Right lobe of liver (tissue), 6 donors: ENCODE measurements at places on chromosomes 3 and 15. TPM values are rescaled to one million over a fixed set of nuclear protein-coding genes. Genes with fewer than 3 reads are reported as not detected.

DNA sequence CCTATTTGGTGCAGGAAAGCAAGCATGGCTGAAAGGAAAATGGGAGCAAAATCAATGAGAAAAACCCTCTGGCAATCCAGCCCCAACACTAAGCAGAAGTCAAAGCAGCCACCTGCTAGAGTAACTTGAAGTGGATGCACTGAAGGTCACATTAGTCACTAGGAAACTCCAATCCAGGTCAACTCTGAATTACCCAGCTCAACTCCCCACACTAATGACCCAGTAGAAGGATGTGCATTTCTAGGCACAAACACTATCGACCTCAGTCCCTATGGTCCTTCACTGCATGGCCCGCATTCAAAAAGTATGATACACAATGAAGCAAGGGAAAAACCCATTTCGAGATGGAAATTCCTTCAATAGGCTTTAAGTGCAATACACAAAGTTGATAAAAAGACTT is 80.6 kb downstream of the RAD18 start:
- no peak overlapping the region for H3K4me3 ChIP-seq
- no peak overlapping the region for H3K27ac ChIP-seq
- no peaks in the 10 kb centered on the region for H3K27me3 ChIP-seq

DNA sequence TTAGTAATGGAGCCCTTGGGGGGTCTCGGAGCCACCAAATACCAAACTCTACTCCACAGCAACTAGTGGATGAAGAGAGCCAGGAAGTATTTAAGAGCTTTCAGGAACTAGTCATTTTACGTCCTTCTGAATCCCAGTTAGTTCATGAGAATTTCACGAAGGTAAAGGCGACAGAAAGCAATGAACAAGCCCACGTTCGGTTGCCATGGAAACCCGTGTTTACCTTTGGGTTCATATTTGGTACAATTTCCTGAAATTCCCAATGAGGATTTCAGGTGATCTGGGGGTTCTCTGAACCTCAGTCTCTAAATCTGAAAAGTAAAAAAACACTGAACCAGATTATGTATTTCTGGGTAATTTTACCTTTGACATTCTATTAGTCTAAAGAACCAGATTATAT is 93.0 kb downstream of the BDH1 start:
- DNase-seq: no peak
- H3K4me1 ChIP-seq: no peaks in the 10 kb centered on the region
- H3K27me3 ChIP-seq: no peaks in the 10 kb centered on the region
- H3K4me3 ChIP-seq: no peak overlapping the region
- H3K36me3 ChIP-seq: no peaks in the 10 kb centered on the region

- peak; percentile 59 for DNase-seq
- H3K36me3 ChIP-seq: no peaks in the 10 kb centered on the region
- peaks cover 4% of the 10 kb centered on the region for H3K4me1 ChIP-seq
These were observed 184.1 kb downstream of the ADAMTSL3 start for GRCh38 chr15:83837945-83838571.

Gene ACKR2
- total RNA-seq: 17.1 TPM

Gene MGLL
- total RNA-seq: 109 TPM

DNA sequence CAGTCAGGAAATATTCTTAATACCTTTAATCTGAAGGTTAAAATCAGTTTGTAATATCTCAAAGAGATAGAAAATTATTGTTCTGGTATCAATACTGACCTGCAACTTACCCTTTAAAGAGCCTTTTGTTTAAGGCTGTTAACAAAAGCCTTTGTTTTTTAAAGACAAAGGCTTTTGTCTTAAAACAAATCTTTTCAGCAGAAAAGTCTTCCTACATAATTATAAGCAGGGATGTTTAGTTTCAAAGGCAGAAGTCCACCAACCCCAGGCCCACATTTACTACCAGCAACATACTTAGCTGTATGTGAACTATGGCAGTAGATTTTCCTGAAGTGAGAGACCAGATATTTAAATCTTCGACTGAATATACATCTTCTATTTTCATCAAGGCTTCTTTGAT is 36.2 kb downstream of the SLC30A4 start:
- no peak for DNase-seq
- H3K36me3 ChIP-seq: no peaks in the 10 kb centered on the region
- H3K4me3 ChIP-seq: no peak overlapping the region
- H3K27ac ChIP-seq: no peak overlapping the region
- H3K4me1 ChIP-seq: no peaks in the 10 kb centered on the region

DNA sequence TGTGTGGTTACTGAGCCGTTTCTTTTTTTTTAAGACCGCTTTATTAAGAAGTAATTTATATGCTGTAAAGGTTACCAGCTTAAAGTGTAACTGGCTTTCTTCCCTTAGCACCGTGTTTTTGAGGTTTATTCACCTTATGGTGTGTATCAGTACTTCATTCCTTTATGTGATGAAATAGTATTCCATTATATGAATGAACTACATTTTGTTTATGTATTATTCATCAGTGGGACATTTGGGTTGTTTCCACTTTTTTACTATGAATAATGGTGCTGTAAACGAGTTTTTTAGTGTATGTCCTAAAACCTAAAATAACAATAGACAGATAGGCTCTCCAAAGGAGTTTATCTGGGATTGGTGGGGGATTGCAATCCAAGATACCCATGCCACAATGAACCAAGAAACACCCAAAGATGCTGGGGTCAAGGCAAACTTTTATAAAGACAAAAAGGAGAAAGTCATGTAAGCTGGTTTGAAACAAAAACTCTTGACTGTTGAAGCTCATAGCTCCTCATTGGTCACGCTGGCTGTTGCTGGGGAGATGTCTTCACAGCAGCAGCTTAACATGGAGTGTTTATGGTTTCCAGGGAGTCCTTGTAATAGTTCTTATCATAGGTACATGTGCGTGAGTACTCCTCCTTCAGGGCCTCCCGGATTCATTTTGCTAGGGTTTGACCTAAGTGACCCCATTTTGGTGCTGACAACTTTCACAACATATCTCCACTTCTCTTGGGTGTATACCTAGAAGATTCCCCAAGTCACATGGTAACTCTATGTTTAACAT is 16.0 kb downstream of the TM2D3 start:
- H3K4me1 ChIP-seq: peaks cover 2% of the 10 kb centered on the region
- no peak for DNase-seq
- H3K27ac ChIP-seq: no peak overlapping the region
- no peak overlapping the region for H3K4me3 ChIP-seq

Gene GCNT3
- 0.20 TPM for total RNA-seq

GRCh38 chr3:122299872-122300460 is 25.1 kb upstream of the CSTA start:
- no peaks in the 10 kb centered on the region for H3K4me1 ChIP-seq
- H3K27ac ChIP-seq: no peak overlapping the region
- no peak for DNase-seq
- H3K36me3 ChIP-seq: no peaks in the 10 kb centered on the region
- no peak overlapping the region for H3K4me3 ChIP-seq

Gene ZMYND10
- total RNA-seq: 0.53 TPM

DNA sequence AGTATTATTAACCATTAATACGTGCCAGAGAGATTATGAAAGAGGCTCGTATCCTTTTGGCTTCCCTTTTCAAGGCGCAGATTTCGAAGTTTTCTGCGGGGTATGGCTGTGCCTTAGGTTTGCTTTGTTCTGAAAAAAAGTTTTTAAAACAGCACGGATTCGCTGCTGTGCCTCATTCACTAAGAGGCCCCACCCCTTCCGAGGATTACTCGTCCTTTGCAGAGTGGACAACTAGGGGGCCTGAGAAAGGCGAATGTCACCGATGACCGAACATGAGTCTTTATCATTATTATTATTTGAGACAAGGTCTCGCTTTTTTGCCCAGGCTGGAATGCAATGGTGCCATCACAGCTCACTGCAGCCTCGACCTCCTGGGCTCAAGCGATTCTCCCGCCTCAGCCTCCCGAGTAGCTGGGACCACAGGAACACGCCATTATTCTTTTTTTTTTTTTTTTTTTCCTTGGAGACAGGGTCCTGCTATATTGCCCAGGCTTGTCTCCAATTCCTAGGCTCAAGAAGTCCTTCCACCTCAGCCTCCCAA is 684 bp upstream of the RPS27L start:
- peak overlapping the region; percentile 88 for H3K4me3 ChIP-seq
- no peaks in the 10 kb centered on the region for H3K4me1 ChIP-seq
- no peaks in the 10 kb centered on the region for H3K27me3 ChIP-seq
- H3K36me3 ChIP-seq: peaks cover 5% of the 10 kb centered on the region

DNA sequence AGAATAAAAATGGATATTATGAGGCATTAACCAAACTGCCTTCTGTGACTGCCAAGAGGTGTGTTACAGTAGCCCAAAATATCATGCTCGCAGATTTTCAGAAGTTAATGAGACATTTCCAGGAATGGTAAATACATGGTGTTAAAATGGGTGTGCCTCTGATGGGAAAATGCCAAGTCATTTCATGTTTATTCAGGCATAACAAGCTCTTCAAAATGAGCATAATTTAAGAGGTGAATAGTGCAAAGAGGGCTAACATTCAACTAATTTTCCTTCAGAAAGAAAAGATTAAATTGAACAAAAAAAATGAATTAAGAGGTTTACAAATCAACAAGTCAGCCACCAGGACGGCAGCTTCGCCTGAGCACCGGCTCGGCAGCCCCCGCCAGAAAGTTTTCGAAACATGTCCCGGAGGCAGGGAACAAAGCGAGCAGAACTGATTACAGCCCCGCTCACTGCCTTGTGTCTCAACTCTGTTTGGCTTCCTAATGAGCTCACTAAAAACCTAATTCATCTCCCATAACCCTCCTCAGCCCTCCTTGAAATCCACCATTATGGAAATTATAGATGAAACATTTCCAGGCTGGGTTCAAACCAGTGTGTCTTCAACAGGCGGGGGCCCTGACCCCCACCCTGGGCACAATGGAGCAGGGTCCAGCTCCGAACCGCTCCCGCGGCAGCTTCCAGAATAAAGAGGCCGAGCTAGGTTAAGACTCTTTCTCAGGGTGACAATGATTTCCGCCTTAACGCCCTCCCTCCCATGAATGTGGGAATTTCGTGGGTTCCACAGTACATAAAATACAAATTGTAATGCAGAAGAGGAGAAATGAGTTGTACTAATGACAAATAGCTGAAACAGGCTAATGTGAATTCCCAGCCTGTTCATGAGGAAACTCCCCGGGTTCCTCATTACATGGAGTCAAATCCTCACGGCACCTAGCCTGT is 43.9 kb downstream of the MEIS2 start:
- H3K4me1 ChIP-seq: no peaks in the 10 kb centered on the region
- H3K36me3 ChIP-seq: no peaks in the 10 kb centered on the region
- no peaks in the 10 kb centered on the region for H3K27me3 ChIP-seq
- no peak overlapping the region for H3K4me3 ChIP-seq
- no peak for DNase-seq

- H3K4me3 ChIP-seq: no peak overlapping the region
- no peaks in the 10 kb centered on the region for H3K4me1 ChIP-seq
- H3K36me3 ChIP-seq: no peaks in the 10 kb centered on the region
- H3K27ac ChIP-seq: no peak overlapping the region
- DNase-seq: no peak
These were observed 181.2 kb downstream of the WNT5A start for GRCh38 chr3:55305696-55306485.

- no peaks in the 10 kb centered on the region for H3K27me3 ChIP-seq
- no peak overlapping the region for H3K27ac ChIP-seq
- no peak for DNase-seq
- no peaks in the 10 kb centered on the region for H3K4me1 ChIP-seq
- H3K4me3 ChIP-seq: no peak overlapping the region
- no peaks in the 10 kb centered on the region for H3K36me3 ChIP-seq
These were observed 13.3 kb downstream of the C3orf49 start for GRCh38 chr3:63832395-63832794.

Gene GPR156
- total RNA-seq: not detected

DNA sequence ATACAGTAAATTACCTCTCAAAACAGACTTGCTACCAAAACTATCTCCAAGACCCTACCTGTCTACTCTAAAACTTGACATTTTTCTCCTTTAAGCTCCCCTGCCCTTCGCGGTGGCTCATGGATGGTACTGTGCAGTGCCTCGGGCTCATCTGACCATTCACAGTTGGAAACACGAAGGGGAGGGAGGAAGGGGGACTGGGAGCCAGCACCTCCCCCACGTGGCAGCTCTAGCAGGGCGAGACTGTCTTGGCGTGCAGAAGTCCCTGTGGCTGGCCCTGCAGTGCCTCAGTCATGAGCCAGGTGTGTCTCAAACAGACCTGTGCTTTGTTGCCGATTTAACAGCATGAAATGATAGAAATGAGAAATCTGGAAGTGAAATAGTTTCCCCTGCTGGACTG is 372.0 kb downstream of the GABRG3 start:
- no peak overlapping the region for H3K4me3 ChIP-seq
- H3K27me3 ChIP-seq: no peaks in the 10 kb centered on the region
- no peak for DNase-seq
- H3K4me1 ChIP-seq: no peaks in the 10 kb centered on the region
